ENCODE measurements at places on chromosomes 12 and 14. TPM values are rescaled to one million over a fixed set of nuclear protein-coding genes. Genes with fewer than 3 reads are reported as not detected.

Gene MAPK1IP1L
- 49.8 TPM for total RNA-seq

Gene RARG
- total RNA-seq, result 9.4 TPM

Gene CELA1
- not detected for total RNA-seq

Gene TSPAN19
- 0.32 TPM for total RNA-seq

Gene ISCU
- 155 TPM for total RNA-seq

Gene YEATS4
- 17.2 TPM for total RNA-seq

Gene COX8C
- total RNA-seq, result not detected

Gene SERPINA12
- not detected for total RNA-seq

Gene ANO2
- total RNA-seq, result 13.8 TPM

Gene TOMM20L
- total RNA-seq, result not detected

Gene LETMD1
- total RNA-seq, result 56.3 TPM

Gene STAC3
- total RNA-seq, result 5.6 TPM

Gene SPIC
- total RNA-seq, result 117 TPM

Gene KSR2
- 0.07 TPM for total RNA-seq

Gene OGFOD2
- 20.6 TPM for total RNA-seq

Gene APOF
- not detected for total RNA-seq

Gene GPR65
- 28.6 TPM for total RNA-seq

Gene TAS2R50
- total RNA-seq, result 5.8 TPM

Gene GLT1D1
- 41.4 TPM for total RNA-seq

Gene LAG3
- 26.0 TPM for total RNA-seq

Gene MYH6
- not detected for total RNA-seq

Gene C1QL4
- not detected for total RNA-seq

Gene SLC8A3
- 0.46 TPM for total RNA-seq

Gene ADAMTS20
- not detected for total RNA-seq

Gene CCDC197
- total RNA-seq, result not detected

Gene CLEC1A
- total RNA-seq, result 12.4 TPM

Gene IGF1
- total RNA-seq, result 19.7 TPM

Gene CD163L1
- total RNA-seq, result 192 TPM

Gene REP15
- total RNA-seq, result 1.9 TPM

Gene TUBA1A
- total RNA-seq, result 71.6 TPM

Gene NUBPL
- total RNA-seq, result 18.8 TPM

Gene SERPINA9
- not detected for total RNA-seq

Gene PRR4
- 6.0 TPM for total RNA-seq

Gene CMKLR1
- 86.3 TPM for total RNA-seq

Gene RNF212B
- total RNA-seq, result not detected

Gene STAT6
- total RNA-seq, result 196 TPM

Gene CLECL1
- total RNA-seq, result 18.1 TPM

Gene TNS2
- 301 TPM for total RNA-seq

Gene POTEM
- total RNA-seq, result not detected

Gene BEST3
- total RNA-seq, result not detected

Gene GPX2
- total RNA-seq, result not detected

Gene PMCH
- 2.4 TPM for total RNA-seq

Gene SMIM41
- total RNA-seq, result 2.3 TPM

Gene CLEC2D
- total RNA-seq, result 98.0 TPM

Gene ST8SIA1
- total RNA-seq, result 5.8 TPM

Gene PRB2
- total RNA-seq, result not detected

Gene SRP54
- total RNA-seq, result 50.6 TPM

Gene DCN
- 7.3 TPM for total RNA-seq

Gene GALNT16
- 25.0 TPM for total RNA-seq

Gene POTEG
- total RNA-seq, result not detected

Gene PRIMA1
- total RNA-seq, result not detected

Gene RFLNA
- not detected for total RNA-seq

Gene STON2
- total RNA-seq, result 208 TPM

Gene PAN2
- 107 TPM for total RNA-seq

Gene MYO1A
- not detected for total RNA-seq

Measured in spleen (tissue), 13 donors.